Right renal cortex interstitium (tissue), 3 donors: ENCODE measurements at places on chromosomes 1 and 21. TPM values are rescaled to one million over a fixed set of nuclear protein-coding genes. Genes with fewer than 3 reads are reported as not detected.

Gene OR2AK2
- not detected for polyA plus RNA-seq

DNA sequence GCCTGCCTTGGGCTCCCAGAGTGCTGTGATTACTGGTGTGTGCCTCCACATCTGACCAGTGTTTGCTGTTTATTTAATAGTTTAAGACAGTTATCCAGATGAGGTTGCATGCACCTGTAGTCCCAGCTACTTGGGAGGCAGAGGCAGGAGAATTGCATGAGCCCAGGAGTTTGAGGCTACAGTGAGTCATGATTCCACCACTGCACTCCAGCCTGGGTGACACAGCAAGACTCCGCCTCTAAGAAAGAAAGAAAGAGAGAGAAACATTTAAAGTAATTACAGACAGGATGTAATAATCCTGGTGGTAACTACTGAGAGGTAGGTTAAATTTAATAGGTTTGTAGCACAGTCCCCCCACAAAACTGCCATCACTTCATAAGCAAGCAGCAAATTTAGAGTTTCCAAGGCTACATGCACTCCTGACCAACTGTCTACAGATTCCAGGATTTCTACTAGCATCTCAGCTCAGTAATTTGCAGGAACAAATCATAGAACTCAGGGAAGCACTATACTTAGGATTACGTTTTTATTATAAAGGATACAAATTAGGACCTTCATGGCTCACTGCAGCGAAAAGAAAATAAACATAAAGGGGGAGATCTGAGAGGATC is 89.6 kb downstream of the PKN2 start:
- no peak for DNase-seq

Gene EPHA10
- polyA plus RNA-seq, result 0.08 TPM

DNA sequence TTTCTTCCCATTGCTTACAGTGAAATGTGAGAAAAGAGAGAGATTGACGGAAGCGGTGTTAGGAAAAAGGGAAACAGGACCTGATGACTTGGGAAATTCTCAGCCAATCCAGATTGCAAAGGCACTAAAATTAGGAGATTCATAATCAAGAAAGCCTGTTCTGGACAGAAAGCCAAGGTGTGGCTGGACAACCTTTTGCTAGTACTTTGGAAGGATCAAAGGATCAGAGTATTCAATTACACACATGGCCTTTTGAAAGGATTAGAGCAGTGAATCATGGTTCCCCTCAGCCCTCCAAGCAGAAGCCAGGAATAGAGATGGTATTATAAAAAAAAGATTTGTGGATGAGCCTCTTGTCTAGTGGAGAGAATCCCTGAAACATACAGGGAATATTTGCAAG is 669.8 kb upstream of the ADAMTS5 start:
- no peak for DNase-seq
